ENCODE measurements at places on chromosomes 11 and 22.

DNA sequence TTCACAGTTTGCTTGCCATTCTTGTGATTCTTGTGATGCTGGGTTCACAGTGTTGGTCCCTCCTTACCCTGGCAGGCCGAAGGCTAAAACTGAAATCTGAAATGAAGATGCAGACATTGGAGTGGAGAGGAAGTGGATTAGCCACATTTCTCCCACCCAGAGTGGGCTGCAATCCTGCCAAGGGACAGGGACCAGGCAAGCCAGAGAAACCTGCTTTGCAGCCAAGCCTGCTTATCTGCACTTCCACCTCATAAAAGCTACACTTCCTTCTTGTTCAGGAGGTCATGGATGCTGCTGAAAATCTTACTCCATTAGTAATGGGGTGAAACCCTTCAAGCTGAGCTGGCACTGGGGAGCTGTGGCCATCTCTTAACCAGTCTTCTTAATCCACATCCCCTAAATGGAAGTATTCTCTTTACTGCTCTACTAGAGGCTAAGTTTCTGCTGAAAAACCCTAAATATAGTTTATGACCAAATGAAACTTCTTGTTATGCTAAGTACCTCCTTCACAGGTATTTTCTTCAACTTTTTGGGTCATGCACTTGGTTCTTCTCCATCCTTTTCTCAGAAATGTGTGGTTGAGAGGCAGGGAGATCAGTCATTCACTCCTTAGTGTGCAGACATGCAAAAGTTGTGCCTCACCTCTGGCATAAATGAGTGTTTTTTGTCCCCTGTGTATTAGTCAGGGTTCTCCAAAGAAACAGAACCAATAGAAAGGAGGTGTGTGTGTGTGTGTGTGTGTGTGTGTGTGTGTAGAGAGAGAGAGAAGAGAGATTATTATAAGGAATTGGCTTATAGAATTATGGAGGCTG, 133.9 kb upstream of the BMAL1 start:
- DNase-seq: no peak

- no peak for DNase-seq
Measured at GRCh38 chr11:105448703-105449079, 161.2 kb upstream of the GRIA4 start.

- DNase-seq: no peak
Measured at GRCh38 chr11:13053255-13053917, 44.3 kb downstream of the RASSF10 start.

DNA sequence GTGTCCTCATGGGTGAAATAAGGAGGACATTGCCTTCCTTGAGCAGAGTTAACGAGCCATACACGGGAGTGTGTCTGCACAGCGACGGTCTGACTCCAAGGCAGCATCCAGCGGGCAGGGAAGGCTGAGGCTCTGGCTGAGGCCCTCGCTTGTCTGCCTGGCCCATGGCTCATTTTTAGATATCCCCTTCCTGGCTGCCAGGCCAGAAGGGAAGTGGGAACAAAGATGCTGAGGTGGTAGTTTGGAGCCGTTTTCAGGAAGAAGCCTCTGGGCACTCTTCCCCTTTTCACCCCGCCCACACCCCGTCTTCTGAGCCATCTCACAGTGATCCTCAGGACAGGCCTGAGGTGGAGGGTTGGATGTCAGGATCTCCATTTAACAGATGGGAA, 3.0 kb upstream of the SLCO2B1 start:
- DNase-seq: no peak

Measured in stimulated activated naive CD4-positive, alpha-beta T cell (primary cell).